ENCODE measurements at places on chromosomes 12 and 14.

- no peak for DNase-seq
Measured at GRCh38 chr12:117738233-117738632, 230.6 kb downstream of the KSR2 start.

- no peak for DNase-seq
Measured at GRCh38 chr12:70985850-70986249, 65.3 kb upstream of the PTPRR start.

DNA sequence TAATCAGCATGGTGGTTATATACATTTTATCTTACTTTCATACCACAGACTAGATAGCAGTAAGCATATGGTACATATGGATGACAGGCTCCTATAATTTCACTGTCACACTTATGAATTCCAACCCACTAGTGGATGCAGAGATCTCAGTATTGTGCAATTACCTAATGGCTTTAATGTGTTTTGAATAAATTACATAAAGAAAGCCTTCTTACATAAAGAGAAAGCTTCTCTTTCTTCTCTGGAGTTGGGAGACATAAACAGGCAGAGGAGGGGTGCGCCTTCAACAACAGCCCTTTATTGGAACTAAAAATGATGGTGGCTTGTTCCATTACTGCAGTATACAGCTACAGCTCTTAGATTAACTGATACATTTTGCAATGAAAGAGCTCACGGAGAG lies 52.6 kb downstream of the SAV1 start:
- DNase-seq = no peak

- DNase-seq = no peak
Measured at GRCh38 chr14:75437201-75438143, 9.7 kb downstream of the JDP2 start.

DNA sequence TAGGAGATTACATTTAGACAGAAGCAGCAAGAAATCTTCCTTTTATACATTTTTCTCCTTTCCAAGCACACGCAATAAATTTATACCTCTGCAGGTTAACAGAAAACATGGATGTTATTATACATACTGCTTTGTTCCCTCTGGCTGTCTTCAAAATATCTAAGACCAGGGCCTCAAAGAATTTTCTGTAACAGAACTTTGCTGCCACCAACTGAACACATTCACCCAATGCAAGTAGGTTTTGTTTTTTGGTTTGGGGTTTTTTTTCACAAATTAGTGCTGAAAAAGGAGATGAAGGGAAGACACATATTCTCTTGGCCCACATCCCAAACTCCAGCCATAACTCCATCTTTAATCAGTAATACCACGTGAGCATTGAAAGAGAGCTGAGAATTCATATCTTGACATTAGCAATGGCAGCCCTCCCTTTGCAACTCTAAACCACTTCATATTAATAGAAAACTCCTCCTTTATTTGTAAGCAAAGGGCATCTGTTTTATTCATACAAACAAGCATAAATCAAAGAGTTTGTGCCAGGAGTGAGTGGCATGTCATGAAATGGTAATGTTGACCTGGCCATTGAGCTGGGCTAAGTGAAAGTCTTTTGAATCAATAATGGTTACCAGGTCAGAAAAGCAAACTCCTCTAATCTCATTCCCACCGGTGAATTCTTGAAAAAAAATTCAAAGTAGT lies 150.8 kb upstream of the FSCB start:
- no peak for DNase-seq

GRCh38 chr12:29769162-29769858 lies 14.4 kb downstream of the TMTC1 start:
- no peak for DNase-seq

DNA sequence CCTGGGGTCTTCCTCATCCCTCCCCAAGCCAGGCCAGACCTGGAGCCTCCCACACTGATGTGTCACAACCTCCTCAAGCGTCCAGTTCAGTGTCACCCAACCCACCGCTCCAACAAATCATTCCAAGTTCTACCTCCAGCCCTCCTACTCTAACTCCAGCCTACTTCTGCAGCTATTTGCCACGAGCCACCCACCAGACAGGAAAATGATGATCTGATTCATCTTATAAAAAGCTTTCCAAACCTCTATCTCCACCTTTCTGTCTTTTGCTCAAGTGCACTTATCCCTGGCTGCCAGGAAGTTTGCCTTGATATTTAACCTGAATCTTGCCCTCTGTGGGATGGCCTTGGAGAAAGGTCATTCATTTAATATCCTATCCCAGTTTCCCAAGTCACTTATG lies 30.2 kb downstream of the SMUG1 start:
- DNase-seq = no peak

DNA sequence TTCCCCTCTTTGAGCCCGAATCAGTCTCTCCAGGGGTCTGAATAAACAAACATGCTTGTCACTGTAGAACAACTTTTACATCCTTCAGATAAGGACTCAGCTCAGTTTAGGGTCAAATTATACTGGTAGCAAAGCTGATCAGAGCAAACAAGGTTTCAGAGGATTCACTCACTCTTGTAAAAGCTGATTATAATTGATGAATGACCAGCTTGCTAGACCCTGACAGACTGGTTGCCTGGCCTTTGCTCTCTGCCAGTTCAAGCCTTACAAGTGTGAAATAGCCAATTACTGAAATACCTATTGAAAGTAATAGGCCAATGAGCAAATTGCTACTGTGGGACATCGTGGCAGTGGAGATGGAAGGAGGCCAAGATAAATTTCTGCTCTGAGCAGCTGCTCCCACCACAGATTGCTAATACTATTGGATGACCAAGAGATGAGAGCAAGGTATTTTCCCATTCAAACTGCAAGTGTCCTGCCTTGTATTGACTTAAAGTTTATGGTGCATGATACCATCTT lies 177.6 kb downstream of the PDZRN4 start:
- no peak for DNase-seq

GRCh38 chr14:52079239-52079959 lies 10.5 kb upstream of the NID2 start:
- DNase-seq = no peak
